ENCODE measurements at places on chromosomes 7 and 10.

GRCh38 chr10:360653-361052, 225.4 kb downstream of the ZMYND11 start:
- no peak for DNase-seq

- DNase-seq: no peak
Observed at GRCh38 chr10:84427903-84428650, 99.7 kb downstream of the CCSER2 start.

DNA sequence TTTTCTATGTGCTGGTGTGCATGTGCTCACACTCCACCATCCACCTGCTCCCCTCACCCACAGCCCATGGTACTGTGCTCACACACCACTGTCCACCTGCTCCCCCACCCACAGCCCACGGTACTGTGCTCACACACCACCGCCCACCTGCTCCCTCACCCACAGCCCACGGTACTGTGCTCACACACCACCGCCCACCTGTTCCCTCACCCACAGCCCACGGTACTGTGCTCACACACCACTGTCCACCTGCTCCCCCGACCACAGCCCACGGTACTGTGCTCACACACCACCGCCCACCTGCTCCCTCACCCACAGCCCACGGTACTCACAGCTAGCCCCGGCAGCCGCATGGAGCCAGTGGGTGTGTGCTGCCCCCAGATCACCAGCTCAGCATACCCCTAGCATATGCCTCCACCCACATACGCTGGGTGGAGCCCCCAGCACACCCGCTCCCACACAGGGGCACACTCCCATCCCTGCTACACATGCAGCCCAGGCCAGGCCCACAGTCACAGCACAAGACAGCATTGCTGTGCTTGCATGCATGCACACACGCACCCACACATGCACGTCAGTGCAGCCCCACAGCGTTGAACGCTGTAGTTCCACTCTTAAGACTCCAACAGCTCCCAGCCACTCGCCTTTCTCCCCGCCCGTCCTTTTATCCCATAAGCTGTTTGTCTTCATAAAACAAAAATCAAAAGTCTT, 62.0 kb downstream of the PAX2 start:
- no peak for DNase-seq

GRCh38 chr10:22002591-22003176, 846 bp downstream of the DNAJC1 start:
- no peak for DNase-seq

- DNase-seq: no peak
Observed at GRCh38 chr7:31464601-31465000, 49.3 kb upstream of the ITPRID1 start.

DNA sequence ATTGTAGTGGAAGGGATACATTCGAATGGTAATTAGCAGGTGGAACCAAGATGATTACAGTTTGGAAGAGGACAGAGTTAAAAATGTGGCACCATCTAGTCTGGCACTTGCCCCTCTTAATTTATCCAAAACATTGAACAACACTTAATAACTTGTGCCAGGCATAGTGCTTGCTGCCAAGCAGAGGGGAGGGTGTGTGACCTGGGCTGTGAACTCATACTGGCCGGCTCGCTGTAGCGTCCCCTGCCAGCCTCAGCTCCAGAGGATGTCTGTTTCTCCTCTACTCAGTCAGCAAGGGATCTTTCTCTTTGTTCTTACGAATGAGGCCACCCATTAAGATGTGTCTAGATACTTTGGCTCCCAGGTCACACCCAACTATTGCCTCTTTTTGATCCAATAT, 179.4 kb upstream of the INHBA start:
- DNase-seq: no peak

DNA sequence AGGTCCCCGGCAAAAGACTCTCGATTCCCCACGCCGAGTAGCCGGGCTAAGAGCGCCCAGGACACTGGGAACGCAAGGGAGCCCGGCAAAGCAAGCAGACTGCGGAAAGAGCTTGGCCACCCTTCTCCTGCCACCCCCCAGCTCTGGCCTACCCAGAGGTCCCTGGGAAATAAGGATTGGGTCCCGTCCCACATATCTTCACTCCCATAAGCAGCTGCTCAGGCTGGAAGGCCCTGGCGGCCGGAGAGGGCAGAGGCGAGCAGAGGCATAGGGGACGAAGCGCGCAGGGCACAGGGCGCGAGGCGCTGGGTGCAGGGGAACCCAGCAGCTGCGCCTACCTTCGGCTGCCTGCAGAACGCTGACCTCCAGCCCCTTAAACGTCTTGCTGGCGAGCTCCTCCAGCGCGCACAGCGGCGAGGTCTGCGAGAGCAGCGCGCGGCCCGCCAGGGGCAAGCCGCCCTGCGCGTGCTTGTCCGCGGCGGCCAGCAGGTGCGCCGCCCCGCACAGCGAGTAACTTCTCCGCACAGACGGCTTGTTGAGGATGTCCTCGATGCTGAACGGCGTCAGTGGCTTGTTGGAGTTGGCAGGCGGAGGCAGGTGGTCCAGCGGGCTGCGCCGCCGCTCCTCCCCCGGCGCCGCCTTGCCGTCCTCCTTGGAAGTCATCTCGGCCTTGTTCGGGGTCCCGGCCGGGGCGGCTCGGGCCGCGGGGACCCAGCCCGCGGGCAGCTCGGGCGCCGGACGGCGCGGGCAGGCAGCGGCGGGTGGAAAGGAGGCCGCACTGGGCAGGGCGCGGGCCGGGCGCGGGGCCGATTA, 904 bp downstream of the LBX1 start:
- DNase-seq: no peak

DNA sequence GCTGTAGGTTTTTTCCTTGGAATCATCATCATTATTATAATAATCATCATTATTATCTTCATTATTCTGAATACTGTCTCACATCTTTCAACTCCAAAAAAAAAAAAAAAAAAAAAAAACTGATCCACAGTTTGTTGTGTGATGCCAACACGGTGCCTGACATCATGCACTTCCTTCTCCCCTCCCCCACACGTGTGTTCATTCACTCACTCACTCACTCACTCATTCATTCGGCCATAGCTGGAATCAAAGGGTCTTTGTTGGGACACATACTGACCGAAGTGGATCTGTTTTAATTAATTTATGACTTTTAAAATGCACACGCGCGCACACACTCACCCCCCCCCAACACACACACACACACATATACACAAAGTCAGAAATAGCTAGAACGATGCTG, 177.8 kb downstream of the PIP4K2A start:
- no peak for DNase-seq

GRCh38 chr7:151431281-151431767, 8.6 kb downstream of the CRYGN start:
- DNase-seq: no peak

Data from left lung (tissue), 14 donors.